ENCODE measurements at places on chromosomes 12 and 14. TPM values are rescaled to one million over a fixed set of nuclear protein-coding genes. Genes with fewer than 3 reads are reported as not detected.

Gene RPL36AL
- total RNA-seq = 306 TPM

Gene OTX2
- total RNA-seq = not detected

Gene KRT71
- total RNA-seq = not detected

Gene BLTP3B
- total RNA-seq = 23.2 TPM

Gene ACOT6
- not detected for total RNA-seq

Gene PRICKLE1
- 0.13 TPM for total RNA-seq

Gene ANKLE2
- total RNA-seq = 113 TPM

Gene NXPH4
- total RNA-seq = 10.5 TPM

Measured in OCI-LY7 (cell line).